ENCODE measurements at places on chromosomes 1 and 21. TPM values are rescaled to one million over a fixed set of nuclear protein-coding genes. Genes with fewer than 3 reads are reported as not detected.
A peak's percentile ranks its signal among the peaks of the same experiment; 100 is the strongest.

- DNase-seq = no peak
- H3K36me3 ChIP-seq = no peaks in the 10 kb centered on the region
- H3K4me3 ChIP-seq = no peak overlapping the region
- H3K27ac ChIP-seq = no peak overlapping the region
- no peaks in the 10 kb centered on the region for H3K27me3 ChIP-seq
These were observed 31.9 kb downstream of the MROH9 start for GRCh38 chr1:170967042-170967910.

The NENF gene
- total RNA-seq = 104 TPM

GRCh38 chr1:158186180-158186579, 5.5 kb downstream of the CD1D start:
- H3K4me1 ChIP-seq = peaks cover 6% of the 10 kb centered on the region
- H3K27me3 ChIP-seq = peaks cover 53% of the 10 kb centered on the region
- no peak for DNase-seq

GRCh38 chr1:57209495-57209894, 214.4 kb downstream of the DAB1 start:
- H3K27ac ChIP-seq = no peak overlapping the region
- H3K36me3 ChIP-seq = no peaks in the 10 kb centered on the region
- no peak for DNase-seq
- H3K4me1 ChIP-seq = no peaks in the 10 kb centered on the region
- H3K4me3 ChIP-seq = no peak overlapping the region

- no peaks in the 10 kb centered on the region for H3K27me3 ChIP-seq
- peak overlapping the region; percentile 22 for H3K4me3 ChIP-seq
- H3K27ac ChIP-seq = no peak overlapping the region
- no peaks in the 10 kb centered on the region for H3K36me3 ChIP-seq
These were observed 23.0 kb upstream of the NEK2 start for GRCh38 chr1:211698161-211699026.

GRCh38 chr1:54312796-54313316, 93.3 kb downstream of the SSBP3 start:
- DNase-seq = peak; percentile 80
- H3K36me3 ChIP-seq = no peaks in the 10 kb centered on the region
- H3K27ac ChIP-seq = no peak overlapping the region
- H3K4me3 ChIP-seq = no peak overlapping the region
- H3K4me1 ChIP-seq = peaks cover 64% of the 10 kb centered on the region

DNA sequence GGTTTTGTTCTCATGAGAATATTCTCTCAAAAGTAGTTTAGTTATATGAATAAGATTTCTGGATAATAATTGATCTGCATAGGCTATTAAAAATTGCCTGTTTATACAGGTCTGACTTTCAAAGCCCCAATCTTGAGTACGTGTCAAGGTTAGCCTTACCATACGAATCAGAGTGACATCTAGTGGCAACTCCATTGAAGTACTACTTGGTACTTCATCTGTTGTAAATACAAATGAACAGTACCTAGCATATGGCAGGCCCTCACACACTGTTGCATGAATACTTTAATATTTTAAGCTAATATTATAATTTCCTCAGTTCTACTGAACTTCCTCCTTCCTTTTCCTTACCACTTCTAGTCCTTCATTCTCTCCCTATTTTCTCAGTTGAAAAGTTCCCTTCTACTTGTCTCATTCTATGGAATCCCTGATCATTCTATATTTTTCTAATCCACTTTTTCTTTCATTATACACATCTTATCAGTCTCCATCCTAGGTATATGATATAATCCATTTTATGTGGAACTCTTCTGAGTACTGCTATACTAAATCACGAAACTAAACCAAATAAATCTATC, 101.2 kb downstream of the AKT3 start:
- H3K36me3 ChIP-seq = no peaks in the 10 kb centered on the region
- no peaks in the 10 kb centered on the region for H3K27me3 ChIP-seq
- no peak overlapping the region for H3K4me3 ChIP-seq
- no peaks in the 10 kb centered on the region for H3K4me1 ChIP-seq
- no peak for DNase-seq

DNA sequence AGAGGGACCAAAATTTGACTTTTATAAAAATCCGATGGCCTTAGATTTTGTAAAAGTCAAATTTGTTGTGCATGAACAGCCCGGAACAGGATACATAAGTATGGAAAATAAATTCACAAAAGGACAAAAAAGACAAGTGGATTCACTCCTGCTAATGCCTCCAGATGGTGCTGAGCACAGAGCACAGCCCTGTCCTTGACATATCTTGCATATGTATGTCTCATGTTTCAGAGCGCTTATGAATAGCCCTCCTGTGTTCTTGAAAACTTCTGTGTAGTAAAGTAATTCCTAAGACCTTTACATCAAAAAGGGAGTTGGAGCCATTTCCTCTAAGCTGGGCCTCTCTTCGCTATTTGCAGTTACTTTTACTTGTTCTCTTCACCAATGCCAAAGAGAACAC, 110.7 kb upstream of the RAB3GAP2 start:
- H3K27me3 ChIP-seq = no peaks in the 10 kb centered on the region
- H3K27ac ChIP-seq = no peak overlapping the region
- no peaks in the 10 kb centered on the region for H3K4me1 ChIP-seq
- no peaks in the 10 kb centered on the region for H3K36me3 ChIP-seq
- DNase-seq = no peak

GRCh38 chr1:15834406-15835204, 12.9 kb upstream of the SPEN start:
- H3K4me1 ChIP-seq = peaks cover 47% of the 10 kb centered on the region
- H3K36me3 ChIP-seq = no peaks in the 10 kb centered on the region
- H3K27me3 ChIP-seq = no peaks in the 10 kb centered on the region
- peak overlapping the region; percentile 93 for H3K27ac ChIP-seq

GRCh38 chr1:27607239-27607804, 3.4 kb upstream of the AHDC1 start:
- no peak overlapping the region for H3K4me3 ChIP-seq
- H3K27me3 ChIP-seq = no peaks in the 10 kb centered on the region
- no peaks in the 10 kb centered on the region for H3K36me3 ChIP-seq
- no peak for DNase-seq
- H3K27ac ChIP-seq = no peak overlapping the region

The NBPF4 gene
- not detected for total RNA-seq

GRCh38 chr1:41359211-41360073, 1.8 kb upstream of the FOXO6 start:
- H3K27me3 ChIP-seq = no peaks in the 10 kb centered on the region
- H3K4me3 ChIP-seq = no peak overlapping the region
- peak; percentile 62 for DNase-seq
- no peaks in the 10 kb centered on the region for H3K36me3 ChIP-seq
- H3K27ac ChIP-seq = no peak overlapping the region

DNA sequence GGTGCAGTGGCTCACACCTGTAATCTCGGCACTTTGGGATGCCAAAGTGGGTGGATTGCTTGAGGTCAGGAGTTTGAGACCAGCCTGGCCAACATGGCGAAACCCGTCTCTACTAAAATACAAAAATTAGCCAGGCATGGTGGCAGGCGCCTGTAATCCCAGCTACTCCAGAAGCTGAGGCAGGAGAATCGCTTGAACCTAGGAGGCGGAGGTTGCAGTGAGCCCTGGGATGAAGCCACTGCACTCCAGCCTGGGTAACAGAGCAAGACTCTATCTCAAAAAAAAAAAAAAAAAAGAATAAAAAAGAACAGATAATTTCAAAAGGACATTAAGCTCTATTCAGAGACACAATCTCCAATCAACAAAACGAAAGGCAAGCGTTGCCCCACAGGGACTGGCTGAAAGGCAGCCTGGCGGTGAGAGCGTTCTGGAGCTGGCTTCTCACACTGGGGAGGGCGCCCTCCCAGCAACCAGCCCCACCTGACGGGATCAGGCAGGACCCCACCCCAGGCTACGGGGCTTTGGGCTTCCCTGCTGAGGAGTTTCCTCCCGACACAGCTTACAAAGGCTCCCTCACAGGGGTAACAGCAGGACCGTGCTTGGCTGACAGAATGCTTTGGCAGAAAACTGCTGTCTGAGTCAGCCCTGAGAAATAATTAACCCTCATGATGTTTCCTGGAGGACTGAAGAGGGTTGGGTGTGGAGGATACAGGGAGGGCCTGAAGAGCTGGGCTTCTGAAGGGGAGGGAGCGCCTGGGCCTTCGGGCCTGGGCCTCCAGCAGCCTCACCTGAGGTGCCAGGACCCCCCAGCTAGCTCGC, 31.1 kb upstream of the SRP9 start:
- H3K36me3 ChIP-seq = no peaks in the 10 kb centered on the region
- H3K4me1 ChIP-seq = peaks cover 51% of the 10 kb centered on the region

The RAB3B gene
- 6.8 TPM for total RNA-seq

GRCh38 chr1:17642943-17643342, 103.4 kb downstream of the ARHGEF10L start:
- no peaks in the 10 kb centered on the region for H3K4me1 ChIP-seq
- no peak overlapping the region for H3K27ac ChIP-seq
- no peak for DNase-seq
- H3K27me3 ChIP-seq = no peaks in the 10 kb centered on the region
- H3K36me3 ChIP-seq = peaks cover 74% of the 10 kb centered on the region
- H3K4me3 ChIP-seq = no peak overlapping the region

- H3K4me1 ChIP-seq = peaks cover 25% of the 10 kb centered on the region
- no peak overlapping the region for H3K4me3 ChIP-seq
- no peaks in the 10 kb centered on the region for H3K27me3 ChIP-seq
- H3K36me3 ChIP-seq = no peaks in the 10 kb centered on the region
These were observed 14.2 kb upstream of the SLC44A3 start for GRCh38 chr1:94805912-94806311.

The OR6K3 gene
- total RNA-seq = not detected

The LRRC39 gene
- total RNA-seq = 3.7 TPM

The FAM72D gene
- total RNA-seq = 1.3 TPM

All from suprapubic skin (tissue), 4 donors.